ENCODE measurements at places on chromosomes 12 and 14.

DNA sequence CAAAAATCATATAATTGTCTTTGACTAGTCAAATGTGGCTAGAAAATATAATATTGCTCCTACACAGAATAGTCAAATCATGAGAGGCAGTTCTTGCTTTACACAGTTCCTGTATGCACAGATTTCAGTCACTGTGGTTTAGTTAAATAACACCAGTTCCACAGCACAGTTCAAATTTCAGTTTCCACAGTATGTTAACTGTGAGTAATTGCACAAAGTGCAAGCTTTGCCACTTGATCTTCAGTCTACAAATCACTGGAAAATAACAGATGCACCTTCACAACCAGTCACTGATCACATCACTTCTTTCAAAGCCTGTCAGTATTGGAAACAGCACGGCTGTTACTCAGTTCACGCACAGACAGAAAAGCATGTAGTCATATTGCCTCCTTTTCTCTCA is 38.7 kb downstream of the KCNH5 start:
- no peak for DNase-seq

- DNase-seq = no peak
Observed at GRCh38 chr12:46577063-46577776, 204.6 kb upstream of the SLC38A2 start.

DNA sequence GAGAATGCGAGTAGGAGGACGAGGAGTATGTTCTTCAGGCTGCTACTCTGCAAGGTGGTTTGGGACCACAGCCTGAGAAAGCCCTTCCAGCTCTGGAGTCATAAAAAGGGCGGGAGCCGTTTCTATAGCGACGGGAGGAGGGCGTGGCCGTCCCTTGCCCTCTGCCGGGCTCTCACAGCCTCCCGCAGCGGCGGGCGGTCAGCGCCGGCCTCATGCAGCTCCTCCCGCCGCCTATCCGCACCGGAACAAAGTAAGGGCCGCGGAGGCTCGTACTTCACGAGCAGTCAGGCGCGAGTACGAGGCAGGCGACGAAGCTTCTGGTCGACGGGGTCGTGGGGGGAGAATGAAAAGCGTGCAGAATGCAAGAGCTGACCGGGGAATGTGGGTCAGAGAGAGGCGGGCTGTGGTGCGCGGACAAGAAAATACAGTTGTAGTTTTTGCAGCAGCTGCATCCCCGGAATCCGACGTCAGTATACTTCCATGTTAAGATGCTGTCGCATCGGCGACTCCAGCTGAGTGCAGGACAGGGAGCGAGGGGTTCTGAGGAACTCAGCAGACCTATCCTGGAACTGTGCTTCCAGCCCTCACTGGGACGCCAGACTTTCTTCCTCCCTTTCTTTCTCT is at the start of gene DYRK4:
TSS of gene DYRK4 (plus strand) at position 175 of the 624 bp plus-strand sequence. CDS start at position 213, 38 bp downstream.
- no peak for DNase-seq

DNA sequence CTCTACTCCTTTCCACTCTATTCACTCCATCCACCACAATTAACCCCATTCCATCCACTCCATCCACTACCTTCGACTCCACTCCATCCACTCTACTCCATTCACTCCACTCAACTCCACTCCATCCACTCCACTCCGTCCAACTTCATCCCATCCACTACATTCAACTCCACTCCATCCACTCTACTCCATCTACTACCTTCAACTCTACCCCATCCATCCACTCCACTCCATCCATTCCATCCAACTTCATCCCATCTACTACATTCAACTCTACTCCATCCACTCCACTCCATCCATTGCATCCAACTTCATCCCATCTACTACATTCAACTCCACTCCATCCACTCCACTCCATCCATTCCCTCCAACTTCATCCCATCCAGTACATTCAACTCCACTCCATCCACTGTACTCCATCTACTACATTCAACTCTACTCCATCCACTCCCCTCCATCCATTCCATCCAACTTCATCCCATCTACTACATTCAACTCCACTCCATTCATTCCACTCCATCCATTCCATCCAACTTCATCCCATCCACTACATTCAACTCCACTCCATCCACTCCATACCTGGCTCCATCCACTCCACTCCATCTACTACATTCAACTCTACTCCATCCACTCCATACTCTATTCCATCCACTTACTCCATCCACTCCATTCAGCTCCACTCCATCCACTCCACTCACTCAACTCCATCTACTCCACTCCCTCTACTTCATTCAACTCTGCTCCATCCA is 16.4 kb downstream of the HNF1A start:
- DNase-seq = no peak

DNA sequence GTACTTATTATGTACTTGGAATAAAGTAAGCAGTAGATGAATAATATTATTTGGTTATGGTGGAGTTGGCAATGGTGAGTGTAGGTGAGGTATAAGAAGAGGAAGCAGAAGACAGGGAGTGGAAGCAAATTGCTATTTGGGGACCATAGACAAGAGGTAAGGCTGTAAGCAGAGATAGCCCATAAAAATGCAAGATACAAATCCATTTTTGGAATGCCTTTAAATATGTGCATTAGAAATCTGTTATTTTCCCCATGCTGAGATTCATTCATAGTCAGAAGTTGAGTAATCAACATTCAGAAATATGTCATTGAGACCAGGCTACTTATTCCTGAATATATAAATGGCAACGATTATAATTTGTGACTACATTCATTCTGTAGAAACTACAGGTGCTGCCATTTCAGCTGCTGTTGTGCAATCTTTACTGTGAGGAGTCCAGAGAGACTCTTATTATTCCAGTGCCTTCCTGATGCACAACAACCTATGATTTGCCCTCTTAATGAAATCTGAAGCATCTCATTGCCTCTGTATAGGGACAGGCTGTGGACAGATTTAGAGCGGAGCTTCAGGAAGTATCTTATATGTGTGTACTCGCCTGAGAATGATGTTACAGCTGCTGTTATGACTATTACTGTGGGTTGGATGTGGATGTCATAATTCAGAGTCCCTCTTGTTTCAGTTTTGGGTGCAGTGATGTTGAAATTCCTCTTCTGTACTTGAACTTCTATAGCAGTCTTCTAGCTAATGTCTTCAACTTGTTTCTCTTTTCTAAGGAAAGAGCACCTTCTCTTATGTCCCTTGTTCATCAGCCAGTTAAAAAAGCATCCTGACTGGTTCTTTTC is 173.8 kb downstream of the NAV3 start:
- DNase-seq = no peak

DNA sequence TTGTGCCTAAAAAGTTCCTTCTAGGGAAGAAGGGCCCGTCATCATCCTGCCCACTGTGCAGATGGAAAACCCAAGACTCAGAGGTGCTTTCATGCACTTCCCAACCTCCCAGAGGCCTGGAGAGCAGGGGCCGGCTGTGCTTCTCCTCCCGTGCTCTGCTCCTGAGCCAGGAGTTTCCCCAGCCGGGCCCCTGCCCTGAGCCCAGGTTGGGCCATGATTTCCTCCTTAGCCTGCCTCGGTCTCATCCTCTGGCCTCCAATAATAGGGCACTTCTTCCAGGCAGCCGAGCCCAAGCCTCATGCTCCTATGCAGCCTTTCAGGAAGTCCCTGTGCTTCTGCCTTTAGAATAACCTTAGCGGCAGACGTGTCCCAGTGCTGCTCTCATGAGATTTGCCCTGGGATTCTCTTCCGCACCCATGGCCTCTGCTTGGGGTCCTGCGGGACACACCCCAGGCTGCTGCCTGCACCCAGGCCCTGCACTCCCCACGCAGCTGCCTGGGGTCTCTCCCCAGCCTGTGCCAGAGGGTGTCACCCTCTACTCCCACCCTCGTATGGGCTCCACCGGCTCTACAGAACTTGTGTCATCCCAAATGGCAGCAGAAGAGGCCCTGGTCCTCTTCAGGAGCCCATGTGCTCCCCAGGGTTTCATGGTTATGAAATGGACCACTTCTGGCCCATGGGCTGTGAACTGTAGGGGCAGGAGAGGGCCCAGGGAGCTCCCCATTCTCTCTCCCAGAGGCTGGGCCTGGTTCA is 359.3 kb downstream of the ADGRD1 start:
- no peak for DNase-seq

DNA sequence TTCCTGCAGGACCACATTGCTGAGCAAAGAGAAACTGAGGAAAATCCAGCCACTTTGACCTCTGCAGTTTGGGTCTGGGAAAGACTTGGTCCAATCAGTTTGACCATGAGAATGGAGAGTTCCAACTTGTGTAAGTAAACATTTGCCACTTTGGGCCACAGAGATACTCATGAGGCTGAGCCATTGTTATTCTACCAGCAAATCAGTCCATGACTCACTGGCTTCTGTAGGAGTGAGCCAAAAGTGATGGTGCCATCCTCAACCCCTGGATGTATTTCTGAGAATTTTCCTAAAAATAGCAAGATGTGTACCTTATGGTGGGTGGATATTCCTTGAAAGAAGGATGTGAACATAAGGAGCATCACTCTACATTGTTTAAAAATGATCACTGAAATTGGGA is 192.9 kb upstream of the OR4E1 start:
- no peak for DNase-seq

DNA sequence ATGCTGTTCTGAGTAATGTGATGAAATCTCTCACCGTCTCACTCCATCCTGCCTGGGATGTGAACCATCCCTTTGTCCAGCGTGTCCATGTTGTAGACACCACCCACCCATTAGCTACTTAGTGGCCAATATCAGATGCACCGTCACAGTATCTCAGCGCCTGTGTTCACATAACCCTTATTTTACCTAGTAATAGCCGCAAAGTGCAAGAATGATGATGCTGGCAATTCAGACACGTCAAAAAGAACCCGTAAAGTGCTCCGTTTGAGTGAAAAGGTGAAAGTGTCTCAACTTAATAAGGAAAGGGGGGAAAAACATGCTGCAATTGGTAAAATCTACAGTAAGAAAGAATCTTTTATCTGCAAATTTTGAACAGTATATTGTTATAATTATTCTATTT is 3.0 kb downstream of the RNASE10 start:
- DNase-seq = no peak

DNA sequence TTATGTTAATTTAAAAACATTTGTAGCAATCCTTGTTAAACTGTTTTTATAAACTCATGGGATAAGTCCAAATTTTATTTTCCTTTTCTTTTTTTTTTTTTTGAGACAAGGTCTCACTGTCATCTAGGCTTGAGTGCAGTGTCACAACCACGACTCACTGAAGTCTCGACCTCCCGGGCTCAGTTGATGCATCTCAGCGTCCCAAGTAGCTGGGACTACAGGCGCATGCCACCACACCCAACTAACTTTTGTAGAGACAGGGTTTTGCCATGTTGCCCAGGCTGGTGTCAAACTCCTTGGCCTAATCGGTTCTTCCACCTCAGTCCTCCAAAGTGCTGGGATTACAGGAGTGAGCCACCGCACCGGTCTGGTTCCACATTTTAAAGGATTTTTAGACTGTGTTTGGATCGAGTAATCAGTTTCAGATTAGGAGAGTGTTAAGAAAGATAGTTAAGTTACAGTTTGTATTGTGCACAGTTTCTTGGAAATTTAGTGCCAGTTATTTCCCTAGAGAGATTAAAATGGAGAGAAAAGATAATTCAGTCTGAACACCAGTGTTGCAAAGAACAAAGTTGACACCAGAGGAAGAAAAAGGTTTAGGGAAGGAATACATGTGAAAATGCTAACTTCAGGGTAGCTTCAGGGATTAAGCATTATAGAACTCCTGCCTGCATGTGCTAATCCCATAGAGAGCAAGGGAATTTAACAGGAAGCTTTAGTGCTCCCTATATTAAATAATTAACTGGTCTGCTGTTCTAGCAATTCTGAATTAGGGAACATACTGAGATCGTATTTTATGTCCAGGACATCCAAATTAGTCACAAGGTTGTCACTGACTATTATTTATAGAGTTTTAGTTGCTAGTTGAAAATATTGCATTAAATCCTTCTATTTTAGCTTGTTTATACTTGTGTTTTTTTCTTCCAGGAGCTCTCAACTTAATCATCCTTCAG is 10.1 kb downstream of the RAP1B start:
- no peak for DNase-seq

- DNase-seq = no peak
Observed at GRCh38 chr14:81521356-81521755, 12.3 kb downstream of the SEL1L start.

DNA sequence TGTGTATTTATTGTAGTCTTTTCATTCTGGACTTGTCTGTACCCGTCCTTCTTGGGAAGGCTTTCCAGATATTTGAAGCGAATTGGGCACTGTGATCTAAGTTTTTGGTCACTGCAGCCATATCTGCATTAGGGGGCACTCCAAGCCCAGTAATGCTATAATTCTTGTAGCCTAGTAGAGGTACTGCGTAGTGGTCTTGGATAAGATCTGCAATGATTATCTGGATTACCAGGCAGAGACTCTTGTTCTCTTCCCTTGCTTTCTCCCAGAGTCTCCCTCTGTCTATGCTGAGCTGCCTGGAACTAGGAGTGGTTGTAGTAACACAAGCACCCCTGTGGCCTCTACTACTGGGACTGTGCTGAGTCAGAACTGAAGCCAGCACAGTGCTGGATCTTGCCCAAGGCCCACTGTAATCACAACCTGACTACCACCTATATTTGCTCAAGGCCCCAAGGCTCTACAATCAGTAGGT is 30.0 kb downstream of the SLC38A2 start:
- DNase-seq = no peak

GRCh38 chr14:67975470-67975869 is 155.9 kb downstream of the RAD51B start:
- DNase-seq = no peak

- no peak for DNase-seq
Observed at GRCh38 chr12:56317675-56318074, 1.9 kb upstream of the CNPY2 start.

- no peak for DNase-seq
Observed at GRCh38 chr12:27107986-27108385, 25.6 kb upstream of the C12orf71 start.

- DNase-seq = no peak
Observed at GRCh38 chr12:59904874-59905521, 309.2 kb downstream of the SLC16A7 start.

DNA sequence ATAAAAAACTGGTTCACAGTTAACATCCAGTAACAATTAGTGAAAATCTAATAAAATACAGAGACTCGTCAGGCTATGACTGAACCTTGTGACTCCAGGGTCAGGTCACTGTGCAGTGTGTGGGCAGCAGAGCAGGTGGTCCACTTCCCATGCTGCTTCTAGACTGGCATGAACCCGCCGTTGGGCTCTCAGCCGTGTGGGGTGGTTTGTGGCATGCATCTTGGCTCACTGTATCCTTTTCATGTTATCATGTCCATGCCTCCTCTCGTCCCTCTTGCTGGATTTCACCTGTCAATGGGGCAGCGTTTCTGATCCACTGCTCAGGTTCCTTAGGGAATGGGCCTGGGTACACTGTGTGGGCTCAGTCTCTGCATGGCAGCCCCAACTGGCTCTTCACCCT is 57.3 kb downstream of the EP400 start:
- no peak for DNase-seq

- DNase-seq = no peak
Observed at GRCh38 chr14:77024171-77024691, 4.3 kb downstream of the IRF2BPL start.

- DNase-seq = no peak
Observed at GRCh38 chr12:19688532-19688931, 249.2 kb downstream of the AEBP2 start.

- DNase-seq = no peak
Observed at GRCh38 chr14:103749452-103749851, 33.8 kb downstream of the ZFYVE21 start.

GRCh38 chr12:22796941-22797630 is 172.1 kb downstream of the ETNK1 start:
- no peak for DNase-seq

Data from activated CD8-positive, alpha-beta memory T cell treated with anti-CD3 and anti-CD28 coated beads for 1 hour (primary cell).